SK-N-SH (cell line): ENCODE measurements at places on chromosomes 1 and 21. TPM values are rescaled to one million over a fixed set of nuclear protein-coding genes. Genes with fewer than 3 reads are reported as not detected.
A peak's percentile ranks its signal among the peaks of the same experiment; 100 is the strongest.

DNA sequence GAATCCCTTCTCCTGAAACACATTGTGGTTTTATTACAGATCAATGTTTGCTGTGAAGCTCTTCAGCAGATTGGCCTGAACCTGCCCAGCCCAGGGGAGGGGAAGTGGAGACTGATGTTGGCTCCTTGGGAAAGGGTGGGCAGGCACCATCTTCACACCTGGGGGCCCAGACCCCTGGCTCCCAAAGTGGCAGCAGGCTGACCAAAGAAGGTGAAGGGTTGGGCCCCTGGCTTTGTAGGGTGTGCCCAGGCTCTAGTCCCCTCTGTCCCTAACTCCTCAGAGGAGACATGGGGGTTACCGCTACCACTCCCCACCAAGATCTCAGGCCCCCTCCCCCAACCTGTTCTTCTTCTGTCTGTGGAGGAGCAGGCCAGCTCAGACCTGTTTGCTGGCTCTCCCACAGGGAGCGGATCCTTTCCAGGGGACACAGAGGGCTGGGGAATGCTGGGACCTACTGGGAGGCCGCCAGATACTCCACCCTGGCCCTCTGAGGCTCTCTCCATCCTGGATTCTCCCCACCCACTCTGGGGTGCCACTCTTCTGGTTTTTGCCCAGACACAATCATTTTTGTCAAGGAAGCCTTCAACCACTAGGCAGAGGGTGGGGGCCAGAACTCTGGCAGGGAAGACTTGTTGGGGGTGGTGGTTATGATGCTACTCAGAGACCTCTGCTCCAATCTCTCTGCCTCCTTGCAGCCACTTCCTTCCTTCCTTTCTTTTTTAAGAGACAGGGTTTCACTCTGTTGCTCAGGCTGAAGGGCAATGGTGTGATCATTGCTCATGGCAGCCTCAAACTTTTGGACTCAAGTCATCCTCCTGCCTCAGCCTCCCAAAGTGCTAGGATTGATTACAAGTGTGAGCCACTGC lies 5.0 kb upstream of the EFNA3 start:
- DNase-seq, result no peak
- peaks cover 9% of the 10 kb centered on the region; the same call in 1 of the 2 replicates for H3K36me3 ChIP-seq
- H3K4me1 ChIP-seq, result peaks cover 28% of the 10 kb centered on the region; the same call in 1 of the 2 replicates
- H3K4me3 ChIP-seq, result no peak overlapping the region
- H3K27me3 ChIP-seq, result no peaks in the 10 kb centered on the region

- H3K27me3 ChIP-seq, result no peaks in the 10 kb centered on the region
- no peak for DNase-seq
- no peak overlapping the region for H3K27ac ChIP-seq
- H3K36me3 ChIP-seq, result no peaks in the 10 kb centered on the region
- no peaks in the 10 kb centered on the region for H3K4me1 ChIP-seq
These were observed 43.8 kb downstream of the RUNX3 start for GRCh38 chr1:24886241-24886640.

GRCh38 chr1:91450260-91450659 lies 45.6 kb upstream of the HFM1 start:
- H3K36me3 ChIP-seq, result no peaks in the 10 kb centered on the region
- H3K4me3 ChIP-seq, result no peak overlapping the region
- H3K4me1 ChIP-seq, result no peaks in the 10 kb centered on the region; the same call in 1 of the 2 replicates
- H3K27ac ChIP-seq, result no peak overlapping the region
- DNase-seq, result no peak

- H3K27ac ChIP-seq, result no peak overlapping the region
- H3K4me3 ChIP-seq, result no peak overlapping the region
- no peak for DNase-seq
- no peaks in the 10 kb centered on the region for H3K36me3 ChIP-seq
- no peaks in the 10 kb centered on the region for H3K27me3 ChIP-seq
These were observed 87.4 kb upstream of the MACF1 start for GRCh38 chr1:39116860-39117728.

DNA sequence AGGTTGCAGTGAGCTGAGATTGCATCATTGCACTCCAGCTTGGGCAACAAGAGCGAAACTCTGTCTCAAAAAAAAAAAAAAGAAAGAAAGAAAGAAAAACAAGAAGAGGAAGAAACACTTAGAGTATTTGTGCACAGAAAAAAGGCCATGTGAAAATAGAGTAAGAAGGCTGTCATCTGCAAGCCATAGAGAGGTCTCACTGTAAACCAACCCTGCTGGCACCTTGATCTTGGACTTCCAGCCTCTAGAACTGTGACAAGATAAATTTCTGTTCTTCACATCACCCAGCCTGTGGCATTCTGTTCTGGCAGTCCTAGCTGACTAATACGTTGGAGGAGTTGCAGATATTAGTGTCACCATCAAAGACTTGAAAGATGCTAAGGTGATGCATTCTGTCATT lies 12.1 kb upstream of the ZDHHC18 start:
- no peaks in the 10 kb centered on the region for H3K4me1 ChIP-seq
- H3K27me3 ChIP-seq, result no peaks in the 10 kb centered on the region
- no peak for DNase-seq
- H3K36me3 ChIP-seq, result no peaks in the 10 kb centered on the region

DNA sequence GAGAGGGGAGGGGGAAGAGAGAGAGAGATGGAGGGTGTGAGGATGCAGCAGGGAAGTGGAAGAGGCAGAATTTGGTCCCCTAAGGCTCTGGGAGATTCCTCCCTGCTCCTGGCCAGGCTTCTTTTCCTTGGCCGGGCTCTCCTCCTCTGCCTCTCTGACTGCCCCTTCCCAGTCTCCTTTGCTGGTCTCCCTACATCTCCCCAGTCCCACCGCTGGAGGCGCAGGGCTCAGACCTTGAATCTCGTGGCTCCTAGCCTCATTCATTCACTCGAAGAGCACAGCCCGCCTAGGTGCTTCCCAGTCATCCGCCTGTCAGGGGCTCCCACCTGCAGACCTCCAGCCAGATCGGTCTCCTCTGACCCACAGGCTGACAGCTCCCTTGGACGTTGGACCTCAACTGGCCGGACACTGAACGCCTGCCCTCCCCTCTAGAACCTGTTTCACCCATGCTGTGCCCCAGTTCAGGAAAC lies 76.5 kb downstream of the VWA5B1 start:
- H3K36me3 ChIP-seq, result no peaks in the 10 kb centered on the region
- no peak overlapping the region for H3K27ac ChIP-seq
- H3K27me3 ChIP-seq, result peaks cover 37% of the 10 kb centered on the region
- H3K4me3 ChIP-seq, result peak overlapping the region; percentile 37
- H3K4me1 ChIP-seq, result no peaks in the 10 kb centered on the region

DNA sequence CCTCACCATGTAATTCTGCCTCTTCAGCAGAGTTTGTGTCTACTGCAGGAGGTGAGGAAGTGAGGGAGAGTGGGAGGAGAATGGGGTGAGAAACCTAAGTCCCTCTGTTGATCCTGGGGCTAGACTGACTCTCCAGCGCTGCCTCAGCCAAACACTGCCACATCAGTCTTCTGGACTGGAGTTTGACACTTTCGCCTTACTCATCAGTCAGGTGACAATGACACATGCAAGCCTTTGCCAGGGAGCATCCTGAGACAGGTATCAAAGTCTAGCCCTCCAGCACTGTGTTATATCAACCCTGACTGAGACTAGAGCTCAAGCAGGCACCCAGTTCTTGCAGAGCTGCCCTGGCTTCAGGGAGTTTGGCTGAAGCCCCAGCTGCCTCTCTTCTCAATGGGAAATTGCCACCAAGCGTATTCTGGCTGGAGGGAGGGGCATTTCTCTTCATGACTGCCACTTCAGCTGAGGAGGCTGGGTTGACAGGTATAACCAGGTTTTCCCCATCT lies 33.3 kb upstream of the SUCO start:
- H3K27me3 ChIP-seq, result peaks cover 3% of the 10 kb centered on the region; the same call in 1 of the 2 replicates
- no peaks in the 10 kb centered on the region for H3K36me3 ChIP-seq
- no peak overlapping the region for H3K4me3 ChIP-seq

- no peak for DNase-seq
- no peaks in the 10 kb centered on the region for H3K4me1 ChIP-seq
- no peaks in the 10 kb centered on the region for H3K27me3 ChIP-seq
These were observed 36.6 kb downstream of the RIMS3 start for GRCh38 chr1:40628903-40629292.

DNA sequence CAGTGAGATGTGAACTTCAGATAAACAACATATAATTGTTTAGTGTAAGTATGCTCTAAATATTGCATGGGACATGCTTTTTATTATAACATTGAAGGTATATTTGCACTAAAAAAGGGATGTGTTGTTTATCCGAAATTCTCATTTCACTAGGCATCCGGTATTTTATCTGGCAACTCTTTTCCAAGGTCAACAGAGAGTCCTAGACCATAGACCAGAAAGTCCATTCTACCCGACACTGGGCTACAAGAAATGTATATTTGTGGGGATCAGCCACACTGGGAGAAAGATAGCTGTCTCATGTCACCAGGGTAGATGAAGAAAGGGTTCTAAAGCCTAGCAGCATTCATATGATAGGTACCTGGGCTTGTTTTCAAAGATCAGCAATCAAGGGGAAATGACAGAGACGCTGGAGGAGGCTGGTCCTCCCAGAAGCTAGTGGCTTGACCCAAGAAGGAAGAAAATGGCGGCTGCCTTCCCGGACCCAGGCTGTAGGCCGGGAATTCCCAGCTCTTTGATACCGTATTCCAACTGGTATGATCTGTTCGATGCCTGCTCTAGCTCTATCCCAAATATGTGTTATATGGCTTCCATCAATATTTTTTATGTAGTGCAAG lies 161.1 kb upstream of the IRF2BP2 start:
- no peaks in the 10 kb centered on the region for H3K36me3 ChIP-seq
- peak overlapping the region; percentile 94 for H3K27ac ChIP-seq
- no peak overlapping the region for H3K4me3 ChIP-seq
- H3K27me3 ChIP-seq, result no peaks in the 10 kb centered on the region
- no peak for DNase-seq

GRCh38 chr1:165930961-165931360 lies 103.5 kb downstream of the UCK2 start:
- H3K27ac ChIP-seq, result no peak overlapping the region
- H3K4me1 ChIP-seq, result no peaks in the 10 kb centered on the region
- H3K36me3 ChIP-seq, result no peaks in the 10 kb centered on the region

DNA sequence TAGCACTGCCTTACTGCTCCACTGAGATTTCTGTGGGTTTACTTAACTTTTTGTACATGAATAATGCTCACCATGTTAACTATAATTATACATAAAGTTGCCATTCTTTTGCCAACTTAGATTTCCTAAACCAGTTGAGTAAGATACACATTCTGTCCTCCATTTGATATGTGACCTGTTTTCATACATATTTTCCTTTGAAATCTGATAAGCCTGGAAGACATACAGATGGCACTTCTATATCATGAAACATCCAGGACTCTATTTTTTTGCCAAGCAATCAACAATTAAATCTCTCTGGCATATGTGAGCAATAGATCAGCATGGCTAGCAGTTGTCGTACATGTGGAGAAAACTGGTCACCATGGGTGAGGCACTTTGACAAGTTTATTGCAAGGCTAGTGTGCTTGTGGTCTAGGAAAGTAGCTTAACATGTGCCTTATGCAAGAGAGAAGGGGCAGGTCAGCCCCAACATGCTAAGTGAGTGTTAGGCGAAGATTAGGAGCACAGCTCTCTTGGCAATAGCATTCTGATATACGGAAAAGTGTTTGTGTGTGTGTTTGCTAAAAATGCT lies 14.2 kb downstream of the PRRX1 start:
- peaks cover 4% of the 10 kb centered on the region; the same call in 1 of the 2 replicates for H3K4me1 ChIP-seq
- no peak for DNase-seq
- no peak overlapping the region for H3K4me3 ChIP-seq
- peak overlapping the region; percentile 99 for H3K27ac ChIP-seq
- H3K27me3 ChIP-seq, result no peaks in the 10 kb centered on the region

DNA sequence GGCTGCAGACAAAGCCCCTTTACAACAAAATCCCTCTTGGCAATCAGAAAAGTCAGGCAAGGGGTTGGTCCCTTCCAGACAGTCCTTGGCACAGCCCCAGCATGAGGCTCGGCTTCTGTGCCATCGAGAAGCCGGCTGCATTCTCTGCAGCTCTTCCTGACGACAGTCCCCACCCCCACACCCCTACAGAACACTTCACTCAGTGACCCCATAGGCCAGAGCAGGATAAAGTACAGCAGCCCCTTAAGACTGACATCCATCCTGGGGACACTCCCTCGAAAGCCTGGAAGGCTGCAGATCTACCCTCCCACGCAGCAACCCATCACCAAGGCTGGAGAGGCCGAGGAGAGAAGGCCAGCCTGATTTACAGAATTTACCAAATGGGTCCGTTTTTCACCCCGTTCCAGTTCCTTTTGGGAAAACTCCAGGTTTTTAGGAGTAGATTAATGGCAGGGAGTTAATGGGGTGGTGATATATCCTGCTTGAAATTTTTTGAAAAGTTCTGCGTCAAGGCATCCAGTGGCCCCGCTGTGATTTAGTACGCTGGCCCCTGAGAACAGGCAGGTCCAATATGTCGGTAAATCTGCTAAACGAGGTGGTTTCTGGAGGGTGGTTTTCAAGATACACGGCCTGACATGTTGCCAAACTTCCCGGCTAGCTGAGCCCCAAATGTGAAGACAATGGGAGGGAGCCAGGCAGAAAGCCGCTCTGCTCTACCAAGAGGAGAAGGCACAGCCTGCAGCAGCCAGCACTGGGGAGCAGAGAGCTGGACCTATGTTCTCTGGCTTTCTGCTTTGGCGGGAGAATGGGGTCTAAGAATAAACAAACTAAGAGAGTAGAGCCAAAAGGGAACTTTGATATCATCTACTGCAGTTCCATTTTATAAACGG lies 81.7 kb downstream of the SSBP3 start:
- peaks cover 85% of the 10 kb centered on the region for H3K4me1 ChIP-seq
- no peak overlapping the region for H3K27ac ChIP-seq
- no peaks in the 10 kb centered on the region for H3K27me3 ChIP-seq
- H3K36me3 ChIP-seq, result no peaks in the 10 kb centered on the region
- no peak overlapping the region for H3K4me3 ChIP-seq

GRCh38 chr1:174426153-174426552 lies 21.6 kb upstream of the GPR52 start:
- no peak overlapping the region for H3K27ac ChIP-seq
- no peaks in the 10 kb centered on the region; the same call in 1 of the 2 replicates for H3K4me1 ChIP-seq
- no peak overlapping the region for H3K4me3 ChIP-seq
- DNase-seq, result no peak
- H3K36me3 ChIP-seq, result no peaks in the 10 kb centered on the region

GRCh38 chr21:39124681-39125251 lies 58.5 kb downstream of the PSMG1 start:
- H3K27ac ChIP-seq, result no peak overlapping the region
- no peak for DNase-seq
- no peaks in the 10 kb centered on the region for H3K27me3 ChIP-seq
- no peaks in the 10 kb centered on the region for H3K4me1 ChIP-seq

- no peak for DNase-seq
- peak overlapping the region; percentile 84 for H3K27ac ChIP-seq
- H3K27me3 ChIP-seq, result no peaks in the 10 kb centered on the region
- peaks cover 36% of the 10 kb centered on the region for H3K4me1 ChIP-seq
- no peak overlapping the region for H3K4me3 ChIP-seq
These were observed 9.1 kb upstream of the IRF2BP2 start for GRCh38 chr1:234619071-234619480.

GRCh38 chr1:182625719-182626504 lies 21.7 kb upstream of the RGS16 start:
- DNase-seq, result no peak
- H3K36me3 ChIP-seq, result no peaks in the 10 kb centered on the region
- peaks cover 7% of the 10 kb centered on the region; the same call in 1 of the 2 replicates for H3K4me1 ChIP-seq
- no peak overlapping the region for H3K4me3 ChIP-seq
- no peak overlapping the region for H3K27ac ChIP-seq

- H3K4me3 ChIP-seq, result no peak overlapping the region
- no peaks in the 10 kb centered on the region for H3K4me1 ChIP-seq
- H3K27ac ChIP-seq, result no peak overlapping the region
- H3K27me3 ChIP-seq, result no peaks in the 10 kb centered on the region
- DNase-seq, result no peak
These were observed 40.2 kb upstream of the KIF1B start for GRCh38 chr1:10170239-10170574.

LRRC71 gene
- polyA plus RNA-seq, result 0.03 TPM in 1 of 2 replicates, not detected in the other

CHD5 gene
- polyA plus RNA-seq, result 0.26 and 0.62 TPM in 2 replicates

CFH gene
- polyA plus RNA-seq, result 2.9 and 4.9 TPM in 2 replicates

TNFRSF9 gene
- polyA plus RNA-seq, result 2.9 and 5.1 TPM in 2 replicates

NES gene
- 12.6 and 15.8 TPM in 2 replicates for polyA plus RNA-seq

CBR3 gene
- 5.7 and 6.7 TPM in 2 replicates for polyA plus RNA-seq
